ENCODE measurements at places on chromosomes 7 and 10. TPM values are rescaled to one million over a fixed set of nuclear protein-coding genes. Genes with fewer than 3 reads are reported as not detected.

CAPZA2 gene
- total RNA-seq, result 261 TPM

PLOD3 gene
- 87.9 TPM for total RNA-seq

GRM8 gene
- total RNA-seq, result not detected

ATG9B gene
- total RNA-seq, result 0.38 TPM

KAT6B gene
- 46.3 TPM for total RNA-seq

NME8 gene
- total RNA-seq, result not detected

PRRT4 gene
- total RNA-seq, result 0.47 TPM

TSPAN12 gene
- 43.6 TPM for total RNA-seq

- H3K36me3 ChIP-seq, result no peaks in the 10 kb centered on the region
- H3K4me1 ChIP-seq, result no peaks in the 10 kb centered on the region
- no peaks in the 10 kb centered on the region for H3K27me3 ChIP-seq
- no peak for DNase-seq
These were observed 431.2 kb upstream of the IGFBP3 start for GRCh38 chr7:46352004-46352954.

DNA sequence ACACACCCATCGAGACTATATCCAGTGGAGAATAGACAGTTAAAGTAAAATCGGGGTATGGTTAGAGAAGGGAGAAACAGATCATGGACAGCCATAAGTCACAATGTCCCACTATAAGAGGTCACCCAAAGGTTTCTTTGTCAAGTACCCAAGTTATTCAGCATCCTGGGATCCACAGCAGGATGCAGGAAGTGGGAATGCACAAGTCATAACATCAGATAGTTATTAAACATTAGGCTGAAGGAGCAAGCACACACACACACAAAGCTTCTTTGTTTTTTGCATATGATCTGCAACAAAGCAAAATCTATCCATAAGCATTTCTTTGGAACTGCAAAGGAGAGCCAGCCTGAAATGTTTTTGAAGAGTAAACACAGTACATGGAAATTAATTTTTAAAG lies 111.6 kb downstream of the NOC3L start:
- H3K4me1 ChIP-seq, result no peaks in the 10 kb centered on the region
- H3K4me3 ChIP-seq, result no peak overlapping the region
- H3K27me3 ChIP-seq, result no peaks in the 10 kb centered on the region
- DNase-seq, result no peak
- H3K36me3 ChIP-seq, result peaks cover 15% of the 10 kb centered on the region

DNA sequence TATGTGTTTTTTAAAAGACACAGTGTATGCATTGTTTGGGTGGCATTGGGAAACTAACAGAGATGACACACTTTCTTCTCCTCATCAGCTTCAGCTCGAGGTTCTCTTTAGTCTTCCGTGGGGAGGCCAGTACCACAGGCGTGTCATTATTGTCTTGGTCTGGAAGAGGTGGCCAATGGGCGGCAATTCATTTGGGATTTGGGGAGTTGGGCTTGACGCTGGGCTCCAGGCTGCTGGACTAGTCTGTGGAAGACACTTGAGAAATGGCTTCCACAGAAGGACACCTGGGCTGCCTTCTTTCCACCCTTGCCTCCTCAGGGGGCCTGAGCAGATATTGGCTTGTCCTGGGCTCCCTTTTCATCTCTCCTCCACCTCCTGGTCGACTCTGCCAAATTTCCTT lies 192.2 kb downstream of the SH2D4B start:
- no peaks in the 10 kb centered on the region for H3K27me3 ChIP-seq
- H3K4me1 ChIP-seq, result no peaks in the 10 kb centered on the region
- no peak overlapping the region for H3K27ac ChIP-seq
- no peak for DNase-seq
- no peak overlapping the region for H3K4me3 ChIP-seq

GRCh38 chr10:9291081-9291480 lies 1236.6 kb downstream of the GATA3 start:
- no peaks in the 10 kb centered on the region for H3K27me3 ChIP-seq
- no peaks in the 10 kb centered on the region for H3K36me3 ChIP-seq
- DNase-seq, result no peak
- no peaks in the 10 kb centered on the region for H3K4me1 ChIP-seq

- H3K4me3 ChIP-seq, result no peak overlapping the region
- no peaks in the 10 kb centered on the region for H3K27me3 ChIP-seq
- no peaks in the 10 kb centered on the region for H3K4me1 ChIP-seq
- H3K27ac ChIP-seq, result no peak overlapping the region
- H3K36me3 ChIP-seq, result no peaks in the 10 kb centered on the region
These were observed 56.5 kb upstream of the MPP7 start for GRCh38 chr10:28359334-28359733.

DNA sequence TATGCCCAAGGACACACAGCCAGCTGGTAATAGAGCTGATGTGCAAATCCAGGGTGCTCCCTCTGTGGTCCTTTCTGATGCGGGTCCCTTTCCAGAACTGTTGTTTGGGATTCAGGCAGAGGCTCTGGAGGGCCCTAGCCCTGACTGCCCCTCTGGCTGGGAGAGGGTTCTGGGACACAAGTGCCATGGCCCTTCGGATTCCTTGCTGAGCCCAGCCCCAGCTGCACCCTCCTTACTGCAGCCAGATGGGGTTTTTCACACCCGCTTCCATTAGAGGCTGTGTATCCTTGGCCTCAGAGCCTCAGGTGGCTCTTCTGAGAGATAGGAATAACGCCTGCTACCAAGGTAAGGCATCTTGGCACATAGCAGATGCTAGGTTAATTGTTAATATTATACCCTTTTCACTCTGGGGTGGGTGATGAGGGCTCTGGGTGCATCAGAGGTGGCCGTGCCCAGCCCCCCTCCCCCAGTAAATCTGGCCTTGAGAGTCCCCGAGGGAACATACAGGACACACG lies 89.8 kb upstream of the LRRC4 start:
- no peak for DNase-seq
- no peak overlapping the region for H3K27ac ChIP-seq
- H3K4me1 ChIP-seq, result no peaks in the 10 kb centered on the region
- H3K4me3 ChIP-seq, result no peak overlapping the region
- peaks cover 7% of the 10 kb centered on the region for H3K27me3 ChIP-seq

GRCh38 chr7:27921081-27921836 lies 181.3 kb downstream of the TAX1BP1 start:
- no peaks in the 10 kb centered on the region for H3K27me3 ChIP-seq
- DNase-seq, result no peak
- H3K27ac ChIP-seq, result no peak overlapping the region
- no peak overlapping the region for H3K4me3 ChIP-seq
- no peaks in the 10 kb centered on the region for H3K36me3 ChIP-seq
- H3K4me1 ChIP-seq, result peaks cover 9% of the 10 kb centered on the region

GRCh38 chr10:124003070-124003419 lies 90.4 kb downstream of the CHST15 start:
- H3K4me3 ChIP-seq, result no peak overlapping the region
- H3K27me3 ChIP-seq, result no peaks in the 10 kb centered on the region
- H3K27ac ChIP-seq, result no peak overlapping the region
- H3K36me3 ChIP-seq, result peaks cover 28% of the 10 kb centered on the region
- DNase-seq, result no peak

GRCh38 chr10:69359148-69359547 lies 57.6 kb downstream of the TACR2 start:
- H3K36me3 ChIP-seq, result peaks cover 26% of the 10 kb centered on the region
- H3K4me3 ChIP-seq, result no peak overlapping the region
- peaks cover 57% of the 10 kb centered on the region for H3K4me1 ChIP-seq
- no peaks in the 10 kb centered on the region for H3K27me3 ChIP-seq
- no peak for DNase-seq

DNA sequence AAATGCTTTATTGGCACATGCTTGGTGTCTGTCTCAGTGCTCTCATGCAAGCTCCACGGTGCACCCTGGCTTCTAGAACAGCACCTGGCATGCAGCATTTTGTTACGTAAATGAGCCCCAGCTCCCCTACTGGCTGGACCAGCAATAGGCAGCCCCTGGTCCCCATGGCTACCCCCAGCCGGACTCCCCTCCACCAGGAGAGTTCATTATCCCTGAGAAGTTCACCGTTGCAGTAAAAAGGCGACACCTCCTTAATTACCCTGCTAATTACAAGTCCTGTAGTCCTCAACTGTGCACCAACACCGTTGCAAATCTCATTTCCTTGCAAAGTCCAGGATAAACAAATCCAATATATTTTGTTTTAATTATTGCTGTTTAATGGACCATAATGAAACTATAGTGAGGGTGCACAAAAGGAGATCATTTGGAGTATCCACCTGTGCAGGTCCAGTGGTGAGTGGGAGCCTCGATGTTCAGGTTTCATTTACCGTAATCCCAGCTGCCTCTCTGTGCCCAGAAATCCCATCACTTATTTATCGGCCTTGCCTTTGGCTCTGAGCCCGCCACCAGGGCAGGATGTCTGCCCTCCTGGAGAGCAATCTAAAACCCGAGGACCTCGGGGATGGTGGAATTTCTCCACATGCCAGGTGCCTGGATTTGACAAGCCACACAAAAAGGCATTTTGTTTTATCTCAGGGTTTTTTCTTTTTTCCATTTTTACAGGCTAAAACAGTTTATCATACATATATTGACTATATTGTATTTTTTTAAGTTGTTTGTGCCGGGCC lies 12.8 kb upstream of the DRGX start:
- no peak overlapping the region for H3K4me3 ChIP-seq
- H3K4me1 ChIP-seq, result no peaks in the 10 kb centered on the region
- H3K36me3 ChIP-seq, result no peaks in the 10 kb centered on the region
- H3K27me3 ChIP-seq, result peaks cover 11% of the 10 kb centered on the region
- no peak overlapping the region for H3K27ac ChIP-seq

GRCh38 chr7:12431886-12432556 lies 28.4 kb upstream of the VWDE start:
- H3K4me3 ChIP-seq, result no peak overlapping the region
- DNase-seq, result no peak
- no peaks in the 10 kb centered on the region for H3K4me1 ChIP-seq
- H3K27me3 ChIP-seq, result no peaks in the 10 kb centered on the region
- no peaks in the 10 kb centered on the region for H3K36me3 ChIP-seq

GRCh38 chr7:115293628-115294240 lies 371.8 kb downstream of the MDFIC start:
- no peak overlapping the region for H3K4me3 ChIP-seq
- H3K27ac ChIP-seq, result no peak overlapping the region
- no peaks in the 10 kb centered on the region for H3K36me3 ChIP-seq

DNA sequence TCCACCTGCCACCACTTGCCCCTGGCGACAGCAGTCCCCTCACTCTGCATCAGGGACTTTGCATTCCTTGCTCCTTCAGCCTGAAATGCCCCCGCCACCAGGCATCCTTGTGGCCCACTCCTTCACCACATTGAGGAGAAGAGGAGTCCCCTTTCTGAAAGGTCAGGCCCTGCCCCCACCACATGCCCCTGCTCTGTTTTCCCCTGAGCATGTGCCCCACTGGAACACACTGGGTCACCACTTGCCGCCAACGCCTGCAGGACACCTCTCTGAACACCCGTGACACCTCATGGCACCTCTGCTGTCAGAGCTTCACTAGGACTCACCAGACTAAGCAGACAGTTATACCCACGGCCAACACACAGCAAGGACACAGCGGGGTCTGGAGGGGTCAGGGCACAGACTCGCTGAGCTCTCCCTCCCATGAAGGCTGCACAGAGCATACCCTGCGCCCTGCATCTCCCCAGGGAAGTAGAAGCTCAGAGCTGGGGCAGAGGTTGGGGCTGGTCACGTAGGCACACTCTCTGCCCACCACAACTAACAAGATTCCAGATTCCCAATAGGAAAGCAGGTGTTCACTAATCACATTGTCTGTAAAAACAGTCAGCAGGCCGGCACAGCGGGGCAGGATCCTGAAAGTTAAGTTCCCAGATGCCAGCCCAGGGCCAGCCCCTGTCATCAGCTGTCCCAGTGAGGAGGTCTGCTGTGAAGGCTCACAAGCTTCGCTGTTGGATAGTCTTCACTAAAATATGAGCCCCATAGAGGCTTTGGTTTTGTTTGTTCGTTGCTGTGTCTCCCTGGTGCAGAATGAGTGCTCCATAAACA lies 5.8 kb upstream of the AOC1 start:
- peaks cover 4% of the 10 kb centered on the region for H3K27me3 ChIP-seq
- H3K4me1 ChIP-seq, result no peaks in the 10 kb centered on the region
- no peak overlapping the region for H3K4me3 ChIP-seq
- no peak for DNase-seq
- H3K27ac ChIP-seq, result no peak overlapping the region
- H3K36me3 ChIP-seq, result no peaks in the 10 kb centered on the region

DNA sequence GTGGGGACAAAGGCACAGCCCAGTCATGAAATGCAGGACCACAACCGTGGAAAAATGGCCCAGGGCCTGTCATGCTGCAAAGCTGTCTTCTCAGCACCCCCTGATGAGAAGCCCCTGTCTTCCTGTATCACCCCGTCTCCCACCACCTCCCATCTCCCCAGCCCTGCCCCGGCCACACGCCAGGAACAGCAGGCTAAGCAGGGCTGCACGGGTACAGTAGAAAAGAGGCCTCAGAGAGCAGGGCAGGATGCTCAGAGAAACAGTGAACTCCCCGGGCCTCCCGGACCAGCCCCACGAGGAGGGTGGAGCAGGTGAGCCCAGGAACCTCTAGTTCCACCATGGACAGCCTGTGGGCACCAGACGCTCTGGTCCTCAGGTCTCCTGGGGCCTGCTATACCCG lies 77.7 kb downstream of the FAM53B start:
- H3K36me3 ChIP-seq, result peaks cover 8% of the 10 kb centered on the region
- H3K27ac ChIP-seq, result no peak overlapping the region
- peak; percentile 35 for DNase-seq
- H3K4me1 ChIP-seq, result peaks cover 57% of the 10 kb centered on the region
- no peaks in the 10 kb centered on the region for H3K27me3 ChIP-seq

GRCh38 chr7:138892006-138892630 lies 89.1 kb downstream of the KIAA1549 start:
- no peak overlapping the region for H3K27ac ChIP-seq
- H3K27me3 ChIP-seq, result no peaks in the 10 kb centered on the region
- H3K36me3 ChIP-seq, result no peaks in the 10 kb centered on the region
- no peak for DNase-seq
- H3K4me3 ChIP-seq, result no peak overlapping the region

GRCh38 chr7:28615091-28615490 lies 202.8 kb downstream of the CREB5 start:
- H3K4me1 ChIP-seq, result no peaks in the 10 kb centered on the region

GRCh38 chr7:102875700-102876295 lies 37.0 kb upstream of the LRRC17 start:
- no peaks in the 10 kb centered on the region for H3K4me1 ChIP-seq
- no peak overlapping the region for H3K27ac ChIP-seq
- no peaks in the 10 kb centered on the region for H3K27me3 ChIP-seq
- no peak overlapping the region for H3K4me3 ChIP-seq
- no peak for DNase-seq
- no peaks in the 10 kb centered on the region for H3K36me3 ChIP-seq

DNA sequence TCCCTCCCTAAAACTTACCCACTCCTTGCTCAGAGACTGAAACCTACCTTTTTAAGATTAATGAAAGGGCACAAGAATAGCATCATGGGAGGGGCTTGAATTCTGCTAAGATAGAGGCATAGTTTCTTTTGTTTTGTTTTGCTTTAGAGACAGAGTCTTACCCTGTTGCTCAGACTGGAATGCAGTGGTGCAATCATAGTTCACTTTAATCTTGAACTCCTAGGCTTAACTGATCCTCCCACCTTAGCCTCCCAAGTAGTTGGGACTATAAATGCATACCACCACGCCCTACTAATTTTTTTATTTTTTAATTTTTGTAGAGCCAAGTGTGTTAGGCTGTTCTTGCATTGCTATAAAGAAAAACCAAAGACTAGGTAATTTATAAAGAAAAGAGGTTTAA lies 17.7 kb upstream of the DNMBP start:
- no peak overlapping the region for H3K4me3 ChIP-seq
- H3K27me3 ChIP-seq, result no peaks in the 10 kb centered on the region
- no peak overlapping the region for H3K27ac ChIP-seq
- DNase-seq, result no peak
- H3K36me3 ChIP-seq, result no peaks in the 10 kb centered on the region

Measured in lower lobe of right lung (tissue), 2 donors.